GOT3 (cell line): ENCODE measurements at places on chromosomes 16 and 17.

DNA sequence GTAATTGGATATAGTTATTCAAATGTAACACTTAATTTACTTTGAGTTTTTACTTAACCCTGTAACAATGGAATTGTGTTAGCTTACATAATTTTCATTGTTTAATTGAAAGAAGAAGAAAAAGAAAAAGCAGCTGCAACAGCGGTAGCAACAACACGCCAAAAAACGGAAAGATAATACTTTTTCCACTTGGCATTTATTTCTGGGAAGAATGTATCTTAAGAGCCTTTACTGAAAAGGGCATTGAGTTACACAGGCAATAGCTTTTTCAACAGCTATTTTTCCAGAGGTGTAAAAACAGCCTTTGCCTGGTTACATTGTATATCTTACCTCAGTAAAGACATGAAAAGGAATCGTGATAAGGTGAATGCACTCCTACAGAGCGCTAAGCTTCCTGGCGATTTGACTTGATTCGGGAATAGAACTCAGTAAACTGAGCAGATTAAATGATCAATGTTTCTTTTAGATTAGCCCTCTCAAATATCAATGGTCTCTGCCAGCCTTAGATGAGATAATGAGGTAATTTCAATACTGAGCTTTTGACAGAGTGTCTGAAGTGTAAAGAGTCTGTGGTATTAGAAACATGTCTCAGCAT lies 311.3 kb downstream of the CDH13 start:
- DNase-seq, result no peak

DNA sequence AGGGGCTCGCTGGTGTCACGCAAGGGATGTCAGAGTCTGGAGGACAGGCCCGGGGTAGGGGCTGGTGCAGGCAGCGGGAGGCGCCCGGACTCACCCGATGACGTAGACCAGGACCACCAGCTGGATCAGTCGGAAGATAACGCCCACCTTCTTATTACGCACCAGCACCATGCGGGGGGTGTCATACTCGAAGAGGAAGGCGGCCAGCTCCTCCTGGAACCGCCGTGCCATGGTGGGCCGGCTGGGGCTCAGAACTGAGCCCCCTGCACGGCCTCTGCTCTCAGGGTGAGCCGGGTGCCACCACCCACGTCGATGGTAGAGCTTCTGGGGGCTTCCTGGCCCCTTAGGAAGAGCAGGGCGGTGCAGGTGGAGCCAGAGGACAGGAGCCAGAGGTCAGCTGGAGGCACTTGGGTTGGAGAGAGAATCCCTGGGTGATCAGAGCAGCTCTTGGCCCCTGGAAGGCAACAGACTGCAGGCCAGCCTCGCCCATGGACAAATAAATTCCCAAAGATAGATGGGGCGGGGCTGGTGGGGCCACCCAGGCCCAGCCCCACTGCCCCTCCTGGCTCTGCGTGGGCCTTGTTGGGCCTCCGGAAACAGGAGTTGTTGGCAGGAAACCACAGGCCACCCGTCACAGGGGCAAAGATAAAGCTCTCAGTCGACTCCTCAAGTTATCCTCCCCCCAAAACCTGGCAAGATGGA lies at the start of gene P2RX1:
Gene P2RX1 (minus strand): TSS at position 471 of the 702 bp plus-strand sequence. CDS start 240 bp downstream, at position 231.
- DNase-seq, result no peak

DNA sequence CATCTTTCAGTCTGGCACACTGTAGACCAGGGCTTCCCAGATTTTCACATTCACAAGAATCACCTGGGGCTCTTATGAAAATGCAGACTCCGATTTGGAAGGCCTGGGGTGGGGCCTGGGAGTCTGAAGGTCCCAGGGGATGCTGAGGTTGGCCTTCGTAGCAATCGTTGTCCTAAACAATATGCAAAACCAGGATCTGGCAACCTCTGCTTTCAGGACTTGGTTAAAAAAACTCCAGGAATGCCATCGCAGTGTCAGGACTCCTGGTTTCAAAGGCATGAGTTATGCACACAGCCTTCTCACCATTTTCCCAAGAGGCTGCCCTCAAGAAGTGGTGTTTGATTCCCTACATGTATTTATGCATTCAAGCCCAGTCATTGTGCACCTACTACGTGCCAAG lies 6.7 kb downstream of the CLEC19A start:
- DNase-seq, result no peak

DNA sequence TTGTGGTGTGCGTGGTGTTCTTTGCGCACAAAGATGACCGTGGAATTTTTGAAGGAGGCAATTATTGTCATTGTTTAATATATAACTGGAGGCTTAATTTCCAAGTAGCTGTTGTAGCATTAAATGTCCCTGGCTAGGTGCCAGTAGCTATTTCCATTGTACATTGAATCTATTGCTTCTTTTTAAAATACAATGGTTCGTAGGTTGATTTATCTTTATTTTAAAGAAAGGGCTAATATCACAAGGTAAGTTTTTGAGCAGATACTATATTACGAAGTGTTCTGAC lies 127.1 kb downstream of the RPTOR start:
- DNase-seq, result no peak

GRCh38 chr17:8080208-8080798 lies 7.2 kb downstream of the ALOX12B start:
- DNase-seq, result no peak

GRCh38 chr16:6381896-6382295 lies 950.7 kb upstream of the RBFOX1 start:
- DNase-seq, result no peak

GRCh38 chr17:34644941-34645550 lies 65.7 kb downstream of the TMEM132E start:
- DNase-seq, result no peak

- no peak for DNase-seq
These were observed 152.9 kb upstream of the PLCG2 start for GRCh38 chr16:81626181-81626674.

GRCh38 chr17:8222380-8222629 lies 11.9 kb upstream of the AURKB start:
- no peak for DNase-seq

DNA sequence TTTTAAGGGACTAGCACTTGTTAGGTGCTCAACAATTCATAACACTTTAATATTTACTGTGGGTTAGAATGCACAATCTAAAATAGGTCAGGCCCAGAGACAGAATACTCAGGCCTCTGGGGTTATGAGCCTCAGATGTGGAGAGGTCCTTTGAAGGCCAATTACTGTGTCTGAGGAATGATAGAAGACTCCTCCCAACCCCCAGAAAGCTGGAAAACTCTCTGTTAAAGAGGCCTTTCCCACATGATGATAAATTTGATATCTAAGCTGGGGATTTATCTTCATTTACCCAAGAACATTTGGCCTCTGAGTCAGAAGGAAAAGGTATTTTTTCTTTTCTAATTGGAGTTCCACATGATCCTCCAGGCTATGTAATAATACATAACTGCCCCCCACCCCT lies 41.1 kb upstream of the MMD start:
- DNase-seq, result no peak

DNA sequence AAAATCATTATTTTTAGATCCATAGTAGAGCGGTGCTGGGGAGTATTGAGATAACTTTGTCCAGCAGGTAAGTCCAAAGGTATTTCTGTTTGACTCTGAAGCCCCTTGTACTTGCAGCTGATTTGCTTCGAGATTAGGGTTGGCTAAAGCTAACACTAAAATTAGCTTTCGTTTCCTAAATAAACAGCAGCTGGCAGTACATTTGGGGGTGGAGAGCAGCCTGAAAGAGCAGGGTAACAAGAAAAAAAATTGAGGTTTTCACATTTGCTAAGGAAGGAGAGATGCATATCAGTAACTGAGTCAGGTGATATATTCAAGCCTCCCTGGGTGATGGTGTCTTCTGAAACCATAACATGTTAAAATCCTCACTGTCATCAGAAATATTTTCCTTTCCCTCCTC lies 37.4 kb upstream of the TMC5 start:
- DNase-seq, result no peak

DNA sequence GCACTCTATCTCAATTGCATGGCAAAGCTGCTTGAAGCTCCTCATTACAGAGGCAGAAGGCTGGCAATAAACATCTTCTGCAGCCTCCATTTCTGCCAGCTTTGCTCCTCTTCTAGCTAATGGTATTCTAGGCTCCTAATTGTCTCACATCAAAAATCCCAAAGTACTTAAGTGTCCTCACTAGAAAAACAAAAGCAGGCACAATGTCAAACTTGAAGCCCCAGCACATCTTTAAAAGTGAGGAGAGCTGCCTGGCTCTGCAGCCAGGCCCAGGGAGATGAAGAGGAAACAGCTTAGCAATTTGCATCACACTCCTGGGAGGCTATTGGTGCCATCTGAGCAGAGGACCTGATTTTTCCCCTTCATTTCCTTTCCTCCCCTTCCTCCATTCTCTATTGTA lies 197.1 kb downstream of the KCNJ2 start:
- no peak for DNase-seq

GRCh38 chr17:62696726-62697490 lies 69.4 kb downstream of the MRC2 start:
- DNase-seq, result no peak

DNA sequence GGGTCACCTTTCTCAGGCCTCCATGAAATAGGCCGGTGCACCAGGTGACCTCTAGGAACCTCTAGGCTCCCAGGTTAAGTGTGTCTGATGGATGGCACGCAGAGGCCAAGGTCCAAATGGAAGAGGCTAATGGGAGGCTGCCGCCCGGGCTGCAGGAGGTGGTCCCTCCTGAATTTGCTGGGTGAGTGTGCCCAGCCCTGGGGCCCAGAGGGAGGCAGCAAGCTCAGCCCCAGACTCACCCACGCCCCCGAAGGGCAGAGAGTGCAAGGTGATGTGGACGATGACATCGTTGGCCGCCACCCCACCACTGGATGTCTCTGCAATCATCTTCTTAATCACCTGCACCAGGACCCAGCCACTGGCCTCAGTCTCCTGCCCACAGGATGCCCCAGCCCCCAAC lies 9.3 kb downstream of the ALDH3A1 start:
- DNase-seq, result no peak

DNA sequence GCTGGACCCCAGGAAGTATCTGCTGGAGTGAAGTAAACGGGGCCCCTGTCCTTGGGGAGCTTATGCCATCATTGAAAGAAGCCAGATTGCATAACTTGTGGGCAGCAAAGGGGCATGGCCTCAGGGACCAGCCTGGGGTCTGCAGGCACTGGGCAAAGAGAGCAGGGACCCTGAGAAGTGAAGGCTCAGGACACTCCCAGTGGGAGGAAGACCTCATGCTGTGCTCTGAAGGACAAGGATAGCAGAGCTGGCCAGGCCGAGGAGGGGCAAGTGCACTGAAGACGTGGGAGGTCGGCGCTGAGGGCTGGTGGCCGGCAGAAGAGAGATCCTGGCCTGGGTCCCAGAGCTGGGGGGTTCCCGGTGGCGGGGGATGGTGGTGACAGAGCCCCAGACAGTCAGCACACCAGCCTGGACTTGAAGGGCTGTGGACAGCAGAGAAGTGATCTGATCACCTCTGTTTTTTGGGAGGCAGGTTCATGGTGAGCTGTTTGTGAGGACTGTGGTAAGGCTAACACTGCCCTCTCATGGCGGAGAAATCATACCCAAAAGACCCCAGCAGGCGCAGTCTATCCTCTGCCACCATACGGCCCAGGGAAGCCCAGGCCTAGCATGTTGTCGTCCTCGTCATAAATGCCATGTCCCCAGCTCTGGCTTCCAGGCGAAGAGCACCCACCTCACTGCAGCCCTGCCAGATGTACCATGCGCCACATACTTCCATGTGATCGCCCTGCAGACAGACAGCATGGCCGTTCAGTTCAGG lies 7.1 kb upstream of the CNP start:
- no peak for DNase-seq
